Choroid plexus epithelial cell (primary cell): ENCODE measurements at places on chromosomes 6 and 20.

DNA sequence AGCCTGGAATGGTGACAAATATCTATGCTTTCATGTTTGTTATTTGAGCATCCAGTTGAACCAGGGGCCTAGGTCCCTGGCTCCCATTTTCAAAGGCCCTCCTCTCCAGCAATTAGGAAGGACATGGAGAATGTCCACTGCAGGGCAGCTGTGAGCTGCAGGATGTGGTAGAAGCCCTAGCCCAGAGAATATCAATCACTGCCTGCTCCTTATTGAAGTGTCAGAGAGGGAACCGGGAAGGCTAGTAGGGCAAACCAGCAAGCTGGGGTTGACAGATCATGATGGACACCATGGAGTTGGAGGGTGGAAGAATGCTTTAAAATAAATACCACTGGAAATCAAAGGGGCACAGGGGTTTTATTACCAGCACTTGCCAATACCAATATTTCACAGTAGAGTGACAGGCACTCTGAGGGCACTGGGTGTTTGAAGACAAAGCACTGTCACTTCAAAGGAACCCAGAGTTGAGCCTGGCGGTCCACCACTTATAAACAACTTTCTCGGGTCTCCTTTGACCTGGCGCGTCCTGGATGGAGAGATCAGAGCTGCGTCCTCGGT lies 47.7 kb downstream of the ZNF831 start:
- no peak for DNase-seq

DNA sequence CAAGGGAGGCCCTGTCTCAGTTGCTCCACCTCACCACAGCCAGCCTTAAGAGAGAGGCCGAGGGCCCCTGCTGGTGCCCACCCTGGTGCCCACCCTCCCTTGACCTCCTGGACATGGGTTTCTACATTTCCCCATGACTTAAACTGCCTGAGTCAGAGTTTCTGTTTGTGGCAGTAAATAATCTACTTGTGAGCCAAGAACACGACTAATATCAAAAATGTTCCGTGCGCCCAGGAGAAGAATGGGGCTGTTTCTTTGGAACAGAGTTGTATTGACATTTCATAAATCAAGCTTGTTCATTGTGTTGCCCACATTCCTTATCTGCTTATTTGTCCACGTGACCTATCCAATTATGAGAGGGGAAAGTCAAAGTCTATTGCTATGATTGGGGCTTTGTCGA lies 143.5 kb downstream of the ANKRD60 start:
- DNase-seq = no peak

- no peak for DNase-seq
These were observed 3.9 kb downstream of the ACSS2 start for GRCh38 chr20:34880215-34880850.

- DNase-seq = no peak
These were observed 87.0 kb downstream of the TBC1D7 start for GRCh38 chr6:13241364-13241763.

- peak; percentile 71 for DNase-seq
These were observed 279.7 kb downstream of the RNGTT start for GRCh38 chr6:88683734-88684133.

DNA sequence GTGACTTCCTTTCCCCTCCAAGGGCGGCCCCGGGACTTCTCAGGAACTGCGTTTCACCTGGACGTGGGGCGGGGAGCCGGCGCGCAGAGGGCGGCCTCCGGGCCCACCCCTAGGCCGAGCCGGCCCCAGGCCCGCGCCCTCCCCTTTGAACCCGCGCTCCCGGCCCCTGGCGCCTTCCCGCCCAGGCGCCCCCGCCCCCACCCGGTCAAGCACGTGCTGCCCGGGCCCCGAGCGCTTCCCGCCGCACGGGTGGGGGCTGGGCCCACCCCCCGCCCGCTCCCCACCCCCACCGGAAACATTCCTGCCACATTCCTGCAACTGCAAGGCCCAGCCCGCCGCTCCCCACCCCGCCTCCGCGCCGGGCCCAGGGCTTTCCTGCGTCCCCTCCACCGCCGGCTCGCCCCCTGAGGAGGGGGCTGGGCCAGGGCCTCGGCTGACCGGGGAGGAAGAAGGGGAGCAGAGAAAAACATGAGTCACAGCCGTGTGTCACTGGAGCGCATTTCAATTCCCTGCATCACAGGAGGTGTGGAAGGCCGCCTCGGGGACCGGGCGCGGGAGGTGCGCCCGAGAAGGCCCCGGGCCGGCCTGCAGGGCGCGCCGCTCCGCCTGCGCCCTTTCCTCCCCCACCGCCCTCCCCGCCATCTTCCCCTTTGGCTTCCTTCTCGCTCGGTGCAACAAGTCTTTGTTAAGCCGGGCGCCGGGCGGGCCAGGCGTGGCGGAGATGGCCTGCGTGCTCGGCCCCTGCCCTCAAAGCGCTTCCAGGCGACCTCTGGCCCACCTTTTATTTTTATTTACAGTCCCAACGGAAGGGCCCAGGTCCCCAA lies 1.2 kb upstream of the HMGA1 start:
- DNase-seq = peak; percentile 68

DNA sequence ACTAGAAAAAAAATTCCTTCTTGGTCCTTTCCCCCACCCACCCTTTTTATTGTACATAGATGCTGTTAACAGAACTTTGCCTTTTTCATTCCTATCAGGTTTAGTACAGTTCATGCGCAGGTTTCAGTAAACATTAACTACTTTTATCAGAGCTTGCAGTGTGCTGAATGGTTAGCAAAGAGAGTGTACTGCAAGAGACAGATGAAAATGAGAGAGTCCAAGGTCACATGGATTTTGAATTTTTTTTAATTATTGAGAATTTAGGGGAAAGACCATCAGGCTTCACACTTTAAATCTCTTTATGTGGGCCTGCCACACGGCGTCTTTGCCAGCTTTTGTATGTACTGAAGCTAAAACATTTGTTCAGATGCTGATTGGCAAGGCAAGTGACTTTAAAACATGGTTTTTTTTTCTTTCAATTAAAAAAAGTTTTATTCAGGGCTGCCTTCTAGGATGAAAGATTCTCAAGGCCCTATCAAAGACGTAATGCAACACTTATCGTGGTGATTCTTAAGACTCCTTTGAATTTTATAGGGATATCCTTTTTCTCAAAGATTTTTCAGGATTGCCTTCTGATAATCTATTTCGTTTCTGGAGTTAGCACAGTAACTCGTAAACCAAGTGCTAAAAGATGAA lies 32.2 kb downstream of the RREB1 start:
- DNase-seq = no peak

GRCh38 chr6:148128014-148128730 lies 214.5 kb upstream of the SASH1 start:
- peak; percentile 19 for DNase-seq

DNA sequence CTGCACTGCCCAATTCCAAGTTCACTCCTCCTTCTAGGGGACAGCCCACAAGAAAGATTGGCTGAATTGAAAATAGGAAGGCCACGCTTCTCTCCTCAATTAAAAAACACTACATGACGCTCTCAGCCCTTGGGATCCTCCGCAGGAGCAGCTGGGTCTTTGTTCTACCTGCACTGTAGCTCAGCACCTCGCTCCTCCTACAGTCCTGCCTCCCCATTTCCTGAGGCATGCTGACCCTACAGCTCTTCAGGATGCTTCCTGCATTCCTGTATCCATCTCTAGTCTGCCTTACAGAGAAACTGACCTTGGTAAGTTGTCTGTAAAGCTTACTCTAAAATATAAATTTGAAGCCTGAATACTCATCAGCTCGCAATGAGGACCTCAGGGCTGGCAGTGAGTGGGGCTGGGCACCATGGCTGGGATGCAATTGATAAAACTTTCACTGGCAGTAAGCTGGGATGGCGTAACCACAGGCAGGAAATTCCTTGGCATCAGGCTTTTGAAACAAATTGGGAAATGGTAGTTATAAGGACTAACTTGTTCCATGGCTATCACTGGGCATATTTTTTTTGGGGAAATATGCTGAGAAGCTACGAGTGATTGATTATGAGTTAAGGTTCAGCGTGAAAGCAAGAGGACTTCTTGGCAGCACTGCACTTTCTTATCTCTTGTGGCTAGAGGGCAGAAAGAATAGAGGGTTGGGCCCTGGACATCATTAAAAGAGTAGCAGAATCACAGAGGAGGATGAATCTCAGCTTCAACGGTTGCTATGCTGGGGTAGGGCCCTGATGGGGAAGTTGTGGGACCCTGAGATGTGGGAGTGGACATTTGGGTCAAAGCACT lies 11.7 kb upstream of the SIRPB1 start:
- DNase-seq = no peak

GRCh38 chr6:113713665-113714064 lies 143.5 kb upstream of the MARCKS start:
- DNase-seq = no peak

GRCh38 chr6:144344646-144345045 lies 59.5 kb downstream of the UTRN start:
- DNase-seq = no peak

GRCh38 chr6:137430954-137431353 lies 63.2 kb downstream of the OLIG3 start:
- DNase-seq = no peak

- no peak for DNase-seq
These were observed 188.8 kb upstream of the BTBD3 start for GRCh38 chr20:11728937-11729336.

GRCh38 chr6:87029711-87030314 lies 65.1 kb downstream of the CGA start:
- peak; percentile 85 for DNase-seq

- peak; percentile 4 for DNase-seq
These were observed 622.6 kb downstream of the EPM2A start for GRCh38 chr6:145112711-145113148.

DNA sequence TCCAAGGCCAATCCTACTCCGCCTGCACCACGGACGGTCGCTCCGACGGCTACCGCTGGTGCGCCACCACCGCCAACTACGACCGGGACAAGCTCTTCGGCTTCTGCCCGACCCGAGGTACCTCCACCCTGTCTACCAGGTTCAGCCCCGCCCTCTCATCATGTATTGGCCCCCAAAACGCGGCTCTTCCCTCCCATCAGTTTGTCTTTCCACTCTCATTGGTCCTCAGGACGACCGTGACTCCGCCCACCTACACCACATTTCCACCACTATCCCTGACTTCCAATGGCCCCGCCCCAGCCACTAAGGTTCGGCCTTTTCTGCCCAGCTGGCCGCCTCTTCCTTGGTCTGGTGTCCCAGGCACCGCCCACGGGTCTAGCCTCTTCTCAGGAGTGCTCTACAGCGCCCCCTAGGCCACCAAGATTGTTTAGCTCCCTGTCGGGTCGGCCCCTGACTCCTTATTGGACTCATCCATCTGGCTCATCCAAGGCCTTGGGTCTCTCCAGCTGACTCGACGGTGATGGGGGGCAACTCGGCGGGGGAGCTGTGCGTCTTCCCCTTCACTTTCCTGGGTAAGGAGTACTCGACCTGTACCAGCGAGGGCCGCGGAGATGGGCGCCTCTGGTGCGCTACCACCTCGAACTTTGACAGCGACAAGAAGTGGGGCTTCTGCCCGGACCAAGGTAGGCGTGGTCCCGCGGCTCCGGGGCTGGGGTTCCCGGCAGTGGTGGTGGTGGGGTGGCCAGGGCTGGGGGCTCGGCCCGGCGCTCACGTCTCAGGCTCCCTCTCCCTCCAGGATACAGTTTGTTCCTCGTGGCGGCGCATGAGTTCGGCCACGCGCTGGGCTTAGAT lies 3.1 kb downstream of the MMP9 start:
- DNase-seq = peak; percentile 27

DNA sequence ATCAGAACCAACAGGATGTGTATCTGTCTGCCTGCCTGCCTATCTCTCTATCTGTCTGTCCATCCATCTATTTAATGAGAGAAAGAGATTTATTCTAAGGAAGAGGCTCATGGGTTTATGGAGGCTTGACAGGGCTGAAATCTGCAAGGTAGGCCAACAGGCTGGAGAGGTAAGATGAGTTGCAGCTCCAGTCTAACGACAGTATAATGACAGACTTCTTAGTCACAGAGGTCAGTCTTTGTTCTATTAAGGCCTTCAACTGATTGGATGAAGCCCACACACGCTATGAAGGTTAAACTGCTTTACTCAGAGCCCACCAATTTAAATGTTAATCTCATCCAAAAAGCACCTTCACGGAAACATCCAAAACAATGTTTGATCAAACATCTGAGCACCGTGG lies 100.3 kb upstream of the ENPP5 start:
- no peak for DNase-seq

- peak; percentile 18 for DNase-seq
These were observed 377.0 kb downstream of the CDH4 start for GRCh38 chr20:61628901-61629601.

- DNase-seq = no peak
These were observed 46.8 kb upstream of the BHLHE23 start for GRCh38 chr20:63053432-63054102.

- DNase-seq = no peak
These were observed 136.8 kb upstream of the RPS6KA2 start for GRCh38 chr6:166763606-166764472.
